ENCODE measurements at places on chromosomes 2 and 18.

DNA sequence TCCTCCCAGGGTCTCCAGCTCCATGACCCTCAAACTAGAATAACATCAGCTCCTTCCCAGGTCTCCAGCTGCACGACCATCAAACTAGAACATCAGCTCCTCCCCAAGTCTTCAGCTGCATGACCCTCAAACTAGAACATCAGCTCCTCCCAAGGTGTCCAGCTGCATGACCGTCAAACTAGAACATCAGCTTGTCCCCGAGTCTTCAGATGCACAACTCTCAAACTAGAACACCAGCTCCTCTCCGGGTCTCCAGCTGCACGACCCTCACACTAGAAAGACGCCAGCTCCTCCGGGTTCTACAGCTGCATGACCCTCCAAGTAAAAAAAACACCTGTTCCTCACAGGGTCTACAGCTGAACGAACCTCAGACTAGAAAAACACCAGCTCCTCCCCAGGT is 312.9 kb upstream of the TFPI start:
- no peak for DNase-seq
- H3K4me1 ChIP-seq: no peaks in the 10 kb centered on the region
- no peak overlapping the region for H3K4me3 ChIP-seq
- no peaks in the 10 kb centered on the region for H3K27me3 ChIP-seq
- H3K27ac ChIP-seq: no peak overlapping the region

DNA sequence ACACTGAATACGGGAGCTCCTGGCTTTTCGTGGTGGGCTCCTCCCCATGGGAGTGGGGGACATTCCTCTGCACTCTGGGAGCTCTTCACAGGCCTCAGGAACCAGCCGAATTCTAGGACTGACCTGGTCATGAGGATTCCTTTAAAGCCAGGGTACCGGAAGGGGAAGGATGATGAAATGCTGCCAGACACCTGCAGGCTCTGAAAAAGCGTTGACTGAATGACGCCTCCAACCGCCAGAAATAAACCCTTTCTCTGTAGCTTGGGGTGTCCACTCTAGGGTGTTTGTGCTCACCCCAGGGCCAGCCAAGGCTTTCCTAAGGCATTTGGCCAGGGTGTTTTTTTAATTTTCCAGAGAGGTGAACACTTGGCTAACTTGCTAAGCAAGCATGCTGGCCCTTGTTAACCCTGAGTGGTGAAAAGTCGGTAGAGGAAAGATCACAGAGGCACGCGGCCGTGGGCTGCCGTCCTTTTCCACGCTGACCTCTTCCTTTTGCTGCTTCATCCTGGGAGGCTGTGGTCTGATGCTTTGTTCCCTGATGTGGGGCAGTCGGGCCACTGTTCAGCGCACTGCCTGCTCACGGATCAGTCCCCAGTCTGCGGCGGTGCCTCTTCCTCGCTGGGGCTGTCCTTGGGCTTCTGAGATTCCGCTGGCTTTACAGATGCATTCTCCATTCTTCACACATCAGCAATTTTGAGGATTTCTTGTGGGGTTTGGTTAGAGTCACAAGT is 32.0 kb downstream of the IMPA2 start:
- H3K36me3 ChIP-seq: no peaks in the 10 kb centered on the region
- DNase-seq: no peak
- no peak overlapping the region for H3K4me3 ChIP-seq
- H3K27me3 ChIP-seq: no peaks in the 10 kb centered on the region

- peaks cover 39% of the 10 kb centered on the region for H3K4me1 ChIP-seq
- H3K4me3 ChIP-seq: no peak overlapping the region
Measured at GRCh38 chr2:70242552-70242951, 5.9 kb downstream of the TIA1 start.

DNA sequence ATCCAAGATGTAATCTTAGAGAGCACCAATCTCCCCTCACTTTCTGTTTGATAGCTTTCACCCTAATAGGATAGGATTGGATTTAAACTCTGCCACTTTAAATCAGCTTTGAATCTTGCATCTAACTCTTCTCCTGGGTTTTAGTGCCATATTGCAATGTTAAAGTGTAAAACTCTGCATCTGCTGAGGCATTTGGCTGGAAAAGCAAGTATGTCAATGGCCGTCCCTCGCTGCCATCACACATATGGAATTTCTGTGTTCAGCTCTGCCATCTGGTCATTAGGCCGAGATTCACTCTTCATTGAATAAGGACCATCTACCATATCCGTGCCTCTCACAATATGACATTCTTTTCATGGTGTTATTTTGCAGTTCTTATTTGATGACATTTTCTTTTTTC is 728.1 kb upstream of the PIK3C3 start:
- H3K36me3 ChIP-seq: no peaks in the 10 kb centered on the region
- H3K27ac ChIP-seq: no peak overlapping the region
- H3K4me1 ChIP-seq: no peaks in the 10 kb centered on the region
- DNase-seq: no peak

GRCh38 chr18:46868169-46868921 is 49.0 kb downstream of the PIAS2 start:
- no peak overlapping the region for H3K27ac ChIP-seq
- peaks cover 39% of the 10 kb centered on the region for H3K36me3 ChIP-seq
- H3K4me1 ChIP-seq: peaks cover 3% of the 10 kb centered on the region
- DNase-seq: no peak

DNA sequence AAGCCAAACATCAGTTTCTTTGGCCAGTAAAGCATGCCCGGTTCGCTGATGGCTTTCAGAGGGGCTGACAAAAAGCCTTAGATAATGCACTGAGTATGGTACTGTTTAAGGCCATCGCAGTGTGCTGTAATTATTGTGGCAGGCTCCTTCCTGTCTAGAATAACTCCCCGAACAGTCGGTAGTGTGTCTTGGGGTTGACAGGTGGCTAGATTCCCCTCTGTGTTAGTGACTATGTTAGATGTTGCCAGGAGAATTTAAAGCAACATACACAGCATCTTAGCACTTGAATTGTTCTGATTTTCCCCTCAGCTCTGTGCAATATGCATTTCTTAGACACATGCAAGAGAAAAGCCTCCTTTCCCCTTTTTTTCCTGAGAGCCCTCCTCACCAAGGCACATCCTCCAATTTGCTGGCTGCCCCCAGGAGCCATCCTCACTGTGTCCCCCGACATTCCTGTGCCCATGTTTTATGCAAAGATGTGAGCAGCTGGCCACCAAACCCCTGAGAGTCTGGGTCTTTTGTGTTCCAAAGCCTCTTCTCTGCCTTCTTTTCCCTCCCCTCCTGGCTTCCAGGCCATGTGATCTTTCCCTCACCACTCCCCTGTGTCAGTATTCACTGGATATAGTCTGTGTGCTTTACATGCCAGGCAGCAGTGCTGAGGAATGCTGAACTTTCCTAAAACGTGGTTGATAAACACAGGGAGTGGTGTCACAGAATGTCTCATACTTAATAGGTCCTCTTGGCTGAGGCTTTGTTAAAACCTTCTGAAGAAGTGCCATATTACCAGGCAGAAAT is 331.5 kb downstream of the HRH4 start:
- DNase-seq: no peak
- H3K27me3 ChIP-seq: no peaks in the 10 kb centered on the region
- no peaks in the 10 kb centered on the region for H3K4me1 ChIP-seq
- H3K27ac ChIP-seq: no peak overlapping the region

DNA sequence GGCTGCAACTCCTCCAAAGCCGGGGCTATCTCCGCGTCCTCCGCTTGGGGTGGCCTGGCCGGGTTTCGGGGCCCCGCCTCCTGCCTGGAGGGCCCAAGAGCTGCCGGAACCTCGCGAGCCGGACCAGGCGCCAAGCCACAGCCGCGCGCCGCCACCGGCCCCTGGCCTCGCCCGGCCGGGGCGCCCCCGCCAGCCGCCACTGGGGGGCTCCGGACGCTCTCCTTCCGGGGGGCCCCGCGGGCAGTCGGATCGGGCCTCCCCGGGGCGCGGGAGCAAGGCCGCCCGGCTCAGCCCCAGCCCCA is 17.4 kb upstream of the HAAO start:
- H3K36me3 ChIP-seq: peaks cover 6% of the 10 kb centered on the region
- peaks cover 26% of the 10 kb centered on the region for H3K4me1 ChIP-seq
- no peak for DNase-seq

DNA sequence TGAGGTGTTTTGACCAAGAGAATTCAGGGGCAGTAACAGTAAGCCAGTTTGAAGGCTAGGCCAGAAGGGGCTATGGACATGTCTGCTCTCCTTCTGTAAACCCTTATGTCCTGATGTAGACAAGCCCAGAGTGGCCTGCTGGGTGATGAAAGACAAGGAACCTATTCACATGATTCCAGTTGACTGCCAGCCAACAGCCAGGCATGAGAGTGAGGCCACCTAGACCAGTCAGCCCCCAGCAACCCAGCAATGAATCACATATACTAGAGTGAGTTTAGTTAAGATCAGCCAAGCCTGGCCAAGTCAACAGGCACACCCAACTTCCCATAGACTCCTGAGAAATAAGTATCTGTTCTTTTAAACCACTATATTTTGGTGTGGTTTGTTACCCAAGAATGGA is 1889.7 kb upstream of the CELF4 start:
- H3K36me3 ChIP-seq: no peaks in the 10 kb centered on the region
- H3K4me3 ChIP-seq: no peak overlapping the region
- H3K4me1 ChIP-seq: no peaks in the 10 kb centered on the region
- H3K27me3 ChIP-seq: no peaks in the 10 kb centered on the region
- DNase-seq: no peak

DNA sequence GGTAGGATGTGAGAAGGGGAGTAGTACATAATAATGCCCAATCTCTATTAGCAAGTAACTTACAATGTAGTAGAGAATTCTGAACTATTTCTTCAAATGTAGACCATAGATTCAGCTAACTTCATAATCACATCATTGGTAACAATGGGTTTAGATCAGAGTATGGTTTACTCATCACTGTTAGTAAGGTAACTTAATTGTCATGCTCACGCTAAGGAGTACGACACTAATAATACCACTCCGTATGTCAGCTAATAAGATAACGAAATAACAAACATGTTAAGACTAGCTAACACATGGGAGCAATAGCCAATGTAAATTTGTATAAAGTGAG is 56.4 kb upstream of the CCDC141 start:
- H3K4me1 ChIP-seq: peaks cover 32% of the 10 kb centered on the region
- DNase-seq: no peak
- peaks cover 18% of the 10 kb centered on the region for H3K36me3 ChIP-seq

DNA sequence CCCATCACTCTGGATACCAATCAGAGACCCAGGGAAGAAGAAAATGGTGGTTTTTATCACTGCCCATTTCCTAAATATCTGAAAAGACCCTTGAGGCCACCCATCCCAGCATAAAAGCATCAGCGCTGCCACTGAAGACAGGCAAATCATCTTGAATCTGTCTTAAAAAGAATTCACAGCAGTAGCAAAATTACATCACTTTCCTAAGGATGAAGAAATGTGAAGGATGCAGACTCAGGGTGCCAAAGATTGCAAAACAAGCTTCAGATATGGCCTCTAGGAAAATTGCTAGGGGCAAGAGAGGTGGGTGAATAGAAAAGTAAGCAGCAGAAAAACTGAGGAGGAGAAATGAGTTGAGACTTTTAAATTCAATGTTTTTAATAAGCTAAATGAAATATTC is 70.0 kb downstream of the SLC25A12 start:
- H3K36me3 ChIP-seq: peaks cover 38% of the 10 kb centered on the region
- H3K27me3 ChIP-seq: no peaks in the 10 kb centered on the region
- H3K27ac ChIP-seq: no peak overlapping the region

- DNase-seq: no peak
- H3K36me3 ChIP-seq: peaks cover 14% of the 10 kb centered on the region
- H3K27ac ChIP-seq: no peak overlapping the region
- H3K27me3 ChIP-seq: no peaks in the 10 kb centered on the region
- H3K4me1 ChIP-seq: peaks cover 44% of the 10 kb centered on the region
- H3K4me3 ChIP-seq: no peak overlapping the region
Measured at GRCh38 chr2:136067459-136067858, 50.5 kb downstream of the CXCR4 start.

DNA sequence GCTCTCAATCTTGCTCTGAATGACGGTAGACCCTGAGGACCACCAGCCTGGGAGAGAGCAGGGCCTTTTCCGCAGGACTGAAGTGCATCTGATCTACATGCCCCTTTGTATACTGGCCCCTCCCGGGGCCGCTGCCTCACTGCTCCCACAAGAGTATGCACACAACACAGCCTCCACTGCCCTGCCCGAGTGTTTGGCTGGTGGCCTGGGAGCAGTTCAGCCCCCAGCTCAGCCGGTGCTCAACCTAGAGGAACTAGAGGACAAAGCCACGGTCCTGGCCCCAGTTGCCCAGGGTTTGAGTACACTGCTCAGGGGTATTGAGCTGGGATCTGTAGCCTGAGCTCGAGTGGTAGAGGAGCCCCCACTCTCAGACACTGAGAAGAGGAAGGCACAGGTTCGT is 118.9 kb upstream of the CAB39 start:
- no peak overlapping the region for H3K27ac ChIP-seq
- H3K36me3 ChIP-seq: peaks cover 20% of the 10 kb centered on the region
- peaks cover 60% of the 10 kb centered on the region for H3K4me1 ChIP-seq
- no peaks in the 10 kb centered on the region for H3K27me3 ChIP-seq
- no peak for DNase-seq
- H3K4me3 ChIP-seq: no peak overlapping the region

DNA sequence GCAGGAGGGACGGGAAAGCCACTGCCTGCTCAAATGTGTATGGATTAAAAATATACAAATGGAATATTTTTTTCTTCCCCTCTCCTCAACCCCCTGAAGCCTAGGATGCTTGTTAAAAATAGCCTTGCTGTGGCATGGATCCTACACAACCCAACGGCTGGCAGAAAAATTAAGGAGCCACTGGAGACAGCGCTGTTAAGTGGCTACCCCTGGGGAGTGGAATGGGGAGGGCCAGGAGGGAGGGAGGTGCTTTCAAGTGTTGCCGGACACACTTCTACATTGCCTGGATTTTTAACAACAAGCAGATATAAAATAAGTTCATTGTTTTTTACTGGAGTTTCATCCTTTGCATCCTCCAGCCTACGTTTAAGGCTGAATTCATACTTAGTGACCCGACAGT is 66.6 kb downstream of the ZBTB7C start:
- no peaks in the 10 kb centered on the region for H3K4me1 ChIP-seq
- H3K4me3 ChIP-seq: no peak overlapping the region
- H3K36me3 ChIP-seq: no peaks in the 10 kb centered on the region
- H3K27me3 ChIP-seq: peaks cover 3% of the 10 kb centered on the region
- no peak overlapping the region for H3K27ac ChIP-seq
- DNase-seq: no peak

DNA sequence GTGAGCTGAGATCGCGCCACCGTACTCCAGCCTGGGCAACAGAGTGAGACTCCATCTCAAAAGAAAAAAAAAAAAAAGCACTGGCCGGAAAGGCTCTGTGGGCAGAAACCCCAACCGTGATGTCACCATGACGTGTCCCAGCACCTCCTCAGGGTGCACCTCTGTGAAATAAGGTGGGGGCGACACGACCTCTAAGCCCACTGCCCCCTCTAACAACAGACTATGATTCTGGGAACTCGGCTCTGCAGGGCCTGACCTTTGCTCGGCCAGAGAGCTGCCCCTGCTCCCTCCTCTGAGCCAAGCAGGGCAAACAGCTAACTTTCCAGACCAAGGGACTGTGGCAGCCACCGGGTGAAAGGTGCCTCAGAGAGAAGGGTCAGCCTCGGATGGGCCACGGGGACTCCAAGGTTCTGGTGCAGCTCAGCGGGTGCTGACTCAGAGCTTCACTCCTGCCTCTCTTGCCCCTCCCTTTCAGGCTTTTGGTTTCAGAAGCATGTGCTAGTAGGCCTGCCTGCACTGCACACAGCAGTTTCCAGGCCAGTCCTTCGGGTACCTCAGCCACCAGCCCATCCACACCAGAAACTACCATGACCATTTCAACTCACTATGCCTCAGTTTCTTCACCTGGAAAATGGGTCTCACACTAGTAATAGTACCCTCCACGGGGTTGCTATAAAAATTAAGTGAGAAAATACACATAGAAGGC is 8.0 kb downstream of the TMBIM1 start:
- H3K4me3 ChIP-seq: peak overlapping the region; percentile 30
- H3K4me1 ChIP-seq: peaks cover 48% of the 10 kb centered on the region
- H3K27me3 ChIP-seq: no peaks in the 10 kb centered on the region
- DNase-seq: peak; percentile 54
- peaks cover 48% of the 10 kb centered on the region for H3K36me3 ChIP-seq
